ENCODE measurements at places on chromosomes 1 and 21.
A peak's percentile ranks its signal among the peaks of the same experiment; 100 is the strongest.

DNA sequence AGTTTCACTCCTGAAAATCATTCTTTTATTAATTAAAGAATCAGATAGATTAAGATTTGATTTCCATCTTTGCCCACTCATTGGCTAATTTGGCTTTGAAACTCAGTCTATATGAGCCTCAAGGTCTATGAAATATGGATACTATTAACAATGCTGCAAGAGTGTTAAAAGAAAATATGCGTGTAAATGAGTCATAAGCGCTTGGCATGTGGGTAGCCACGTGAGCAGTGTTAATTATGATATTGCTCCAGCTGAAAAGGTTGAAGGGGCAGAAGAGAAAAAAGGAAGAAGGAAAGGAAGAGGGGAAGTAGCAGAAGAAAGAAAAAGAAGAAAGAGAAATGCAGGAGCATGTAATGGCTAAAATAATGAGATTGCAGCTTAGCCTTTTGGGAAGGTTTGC is 151.4 kb downstream of the CHRM3 start:
- no peak for DNase-seq

DNA sequence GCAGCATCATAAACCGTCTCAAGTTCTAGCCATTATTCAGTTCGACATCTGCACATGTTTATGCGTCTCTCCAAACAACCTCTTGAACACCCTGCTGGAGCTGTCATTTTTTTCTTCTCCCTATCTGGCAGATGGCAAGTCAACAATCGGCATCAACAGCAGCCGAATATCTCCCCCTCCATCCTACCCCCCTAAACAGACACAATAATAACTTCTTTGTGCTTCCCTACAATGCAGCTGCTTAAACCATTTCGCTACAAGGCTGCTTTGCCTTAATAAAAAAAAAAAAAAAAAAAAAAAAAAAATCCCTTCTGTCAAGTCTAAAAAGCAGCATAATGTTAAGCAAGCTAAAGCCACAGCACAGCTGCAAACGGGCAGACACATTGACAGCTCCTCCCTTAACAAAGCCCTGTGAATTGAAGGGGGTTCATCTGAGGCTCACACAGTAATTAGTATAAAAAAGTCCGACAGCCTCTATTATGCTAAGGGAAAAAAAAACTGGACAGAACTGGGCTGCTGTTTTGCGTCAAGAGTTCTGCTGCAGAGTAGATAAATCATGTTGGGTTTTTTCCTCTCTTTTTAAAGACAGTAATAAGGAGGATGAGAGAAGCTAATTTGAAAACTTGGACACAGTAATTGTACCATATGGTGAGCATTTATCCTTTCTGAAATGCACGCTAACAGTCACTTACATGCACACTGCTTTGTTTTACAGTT is 136.4 kb downstream of the AKT3 start:
- DNase-seq, result no peak

DNA sequence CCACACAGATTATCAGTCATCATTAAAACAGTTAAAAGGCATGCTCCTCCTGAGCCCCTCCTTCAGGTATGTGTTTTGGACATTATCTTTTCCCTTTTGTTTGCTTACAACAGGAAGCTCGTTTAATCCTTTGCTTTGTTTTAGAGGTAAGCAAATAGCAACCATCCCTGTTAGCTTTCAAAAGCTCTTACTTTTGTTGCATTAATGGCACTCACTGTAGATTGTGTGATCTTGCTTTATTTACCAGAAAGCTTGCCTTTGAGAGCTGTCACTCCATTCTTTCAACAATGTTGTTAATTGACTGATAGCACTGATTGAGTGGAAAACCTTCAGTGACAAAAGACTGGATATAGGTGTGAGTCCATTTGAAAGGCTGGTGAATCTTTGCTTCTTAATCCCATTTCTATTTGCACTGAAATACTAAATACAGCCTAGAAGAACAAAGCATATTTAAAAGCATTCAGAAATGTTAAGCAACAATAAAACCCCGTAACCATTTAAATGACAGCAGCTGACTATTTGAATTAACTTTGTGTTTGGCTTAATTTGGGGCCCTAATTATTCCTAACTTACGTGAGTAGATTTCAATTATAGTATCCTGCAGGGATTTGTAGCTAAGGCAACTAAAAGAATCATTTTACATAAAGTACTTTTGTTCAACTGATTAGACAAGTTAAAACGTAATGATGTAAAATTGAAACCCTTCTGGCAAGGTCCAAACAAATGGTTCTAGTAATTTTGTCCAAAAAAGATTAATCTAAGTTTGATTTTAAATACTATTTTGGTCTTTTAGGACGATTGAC is 48.3 kb downstream of the ADGRL2 start:
- no peak for DNase-seq

DNA sequence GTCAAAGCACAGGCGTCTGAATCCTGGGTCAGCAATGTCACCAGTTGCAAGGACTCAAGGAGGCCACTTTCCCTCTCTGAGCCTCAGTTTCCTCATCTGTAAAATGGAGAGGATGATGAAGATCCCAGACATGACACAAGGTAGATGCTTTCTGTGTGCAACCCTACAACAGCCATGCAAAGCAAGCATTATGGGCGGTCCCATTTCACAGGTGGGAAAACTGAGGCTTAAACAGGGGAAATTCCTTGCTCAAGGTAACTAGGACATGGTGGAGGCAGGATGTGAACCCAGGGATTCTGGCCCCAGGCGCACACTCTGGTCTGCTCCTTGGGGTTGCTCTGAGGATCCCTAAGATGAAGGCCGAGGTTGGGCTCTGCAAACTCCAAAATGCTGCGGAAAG is 311.0 kb downstream of the PTPRU start:
- no peak for DNase-seq

DNA sequence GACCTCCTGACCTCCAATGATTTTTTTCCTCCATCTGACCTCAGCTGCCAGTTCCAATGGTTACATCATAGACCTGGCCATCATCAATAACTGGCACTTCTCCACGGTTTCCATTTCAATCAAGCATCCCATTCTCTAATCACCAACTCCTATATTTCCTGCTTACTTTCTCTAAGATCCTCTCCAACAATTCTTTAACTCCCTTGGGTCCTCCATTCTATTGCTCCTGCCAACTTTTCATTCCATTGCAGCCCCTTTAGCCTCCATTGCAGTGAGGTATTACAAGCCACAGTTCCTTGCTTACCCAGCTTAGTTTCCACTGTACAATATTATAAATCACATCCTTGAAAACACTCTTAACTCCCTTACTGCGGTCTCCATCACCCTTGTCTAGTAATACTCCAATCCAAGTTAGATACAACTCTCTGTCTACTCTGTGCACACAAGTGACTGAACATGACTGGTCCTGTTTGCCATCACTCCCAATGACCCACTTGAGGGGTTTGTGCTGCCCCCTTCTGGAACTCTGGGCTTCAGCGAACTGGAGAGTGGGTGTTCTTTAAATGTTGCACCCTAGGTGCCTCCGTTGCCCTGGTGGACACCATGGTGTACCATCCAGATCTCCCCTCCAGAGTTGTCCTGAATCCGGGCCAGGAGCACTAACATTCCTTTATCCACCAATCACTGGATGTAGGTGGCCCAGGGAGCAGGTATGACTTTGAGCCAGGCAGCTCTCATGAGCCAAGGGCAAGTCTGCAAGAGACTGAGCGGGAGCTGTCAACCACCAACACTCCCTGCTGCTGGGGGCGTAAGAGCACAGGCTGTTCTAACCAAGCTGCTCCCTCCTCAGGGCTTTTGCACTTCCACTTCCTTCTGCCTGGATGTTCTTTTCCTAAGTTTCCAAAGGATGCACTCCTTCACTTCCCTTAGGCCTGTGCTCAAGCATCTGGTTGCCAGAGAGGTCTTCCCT is 3.7 kb upstream of the FNDC7 start:
- DNase-seq, result peak; percentile 22

- no peak for DNase-seq
Observed at GRCh38 chr1:244207042-244207934, 156.2 kb downstream of the ZBTB18 start.

DNA sequence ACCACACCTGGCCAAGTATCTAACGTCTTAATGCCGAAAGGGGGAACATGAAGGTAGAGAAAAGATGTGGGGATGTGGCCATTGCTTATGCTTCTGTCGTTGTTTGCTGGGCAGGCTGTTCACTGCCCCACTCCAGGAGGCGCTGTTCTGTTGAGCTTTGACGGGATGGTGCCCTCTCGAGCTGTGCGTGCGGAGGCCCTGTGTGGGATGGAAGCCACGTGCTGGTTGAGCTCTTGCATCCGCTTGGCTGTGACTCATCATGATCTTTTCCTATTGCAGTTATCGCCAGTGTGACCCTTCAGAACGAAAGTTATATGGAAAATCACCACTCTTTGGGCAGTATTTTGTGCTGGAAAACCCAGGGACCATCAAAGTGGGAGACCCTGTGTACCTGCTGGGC is 26.3 kb downstream of the MTARC1 start:
- DNase-seq, result no peak

- DNase-seq, result no peak
Observed at GRCh38 chr1:117608115-117608615, 2.3 kb downstream of the TENT5C start.

GRCh38 chr1:248686815-248687214 is 15.8 kb downstream of the OR14I1 start:
- peak; percentile 54 for DNase-seq

GRCh38 chr1:245043611-245043940 is 111.2 kb upstream of the KIF26B start:
- DNase-seq, result no peak

DNA sequence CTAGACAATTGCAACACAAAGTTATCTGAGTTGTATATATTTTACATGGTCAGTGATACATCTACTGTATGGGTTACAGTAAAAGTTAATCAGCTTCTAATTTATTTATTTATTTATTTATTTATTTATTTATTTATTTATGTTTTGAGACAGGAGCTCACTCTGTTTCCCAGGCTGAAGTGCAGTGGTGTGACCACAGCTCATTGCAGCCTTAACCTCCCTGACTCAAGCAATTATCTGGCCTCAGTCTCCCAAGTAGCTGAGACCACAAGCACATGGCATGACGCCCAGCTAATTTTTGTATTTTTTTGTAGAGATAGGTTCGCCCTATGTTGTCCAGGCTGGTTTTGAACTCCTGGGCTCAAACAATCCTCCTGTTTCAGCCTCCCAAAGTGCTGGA is 241.6 kb downstream of the PTPRC start:
- no peak for DNase-seq

GRCh38 chr21:46048926-46049889 is 48.7 kb upstream of the COL6A2 start:
- DNase-seq, result no peak

- DNase-seq, result no peak
Observed at GRCh38 chr1:172723251-172723650, 64.3 kb downstream of the FASLG start.

- DNase-seq, result no peak
Observed at GRCh38 chr1:164165466-164165865, 393.5 kb upstream of the PBX1 start.

- no peak for DNase-seq
Observed at GRCh38 chr1:12760256-12760795, 13.2 kb upstream of the PRAMEF12 start.

GRCh38 chr1:39395357-39395831 is 96.0 kb upstream of the BMP8A start:
- no peak for DNase-seq

- DNase-seq, result no peak
Observed at GRCh38 chr1:70071601-70072000, 133.8 kb downstream of the LRRC40 start.

- DNase-seq, result no peak
Observed at GRCh38 chr1:246447501-246447900, 59.6 kb downstream of the SMYD3 start.

GRCh38 chr1:115469703-115470476 is 131.8 kb upstream of the NGF start:
- DNase-seq, result peak; percentile 59

DNA sequence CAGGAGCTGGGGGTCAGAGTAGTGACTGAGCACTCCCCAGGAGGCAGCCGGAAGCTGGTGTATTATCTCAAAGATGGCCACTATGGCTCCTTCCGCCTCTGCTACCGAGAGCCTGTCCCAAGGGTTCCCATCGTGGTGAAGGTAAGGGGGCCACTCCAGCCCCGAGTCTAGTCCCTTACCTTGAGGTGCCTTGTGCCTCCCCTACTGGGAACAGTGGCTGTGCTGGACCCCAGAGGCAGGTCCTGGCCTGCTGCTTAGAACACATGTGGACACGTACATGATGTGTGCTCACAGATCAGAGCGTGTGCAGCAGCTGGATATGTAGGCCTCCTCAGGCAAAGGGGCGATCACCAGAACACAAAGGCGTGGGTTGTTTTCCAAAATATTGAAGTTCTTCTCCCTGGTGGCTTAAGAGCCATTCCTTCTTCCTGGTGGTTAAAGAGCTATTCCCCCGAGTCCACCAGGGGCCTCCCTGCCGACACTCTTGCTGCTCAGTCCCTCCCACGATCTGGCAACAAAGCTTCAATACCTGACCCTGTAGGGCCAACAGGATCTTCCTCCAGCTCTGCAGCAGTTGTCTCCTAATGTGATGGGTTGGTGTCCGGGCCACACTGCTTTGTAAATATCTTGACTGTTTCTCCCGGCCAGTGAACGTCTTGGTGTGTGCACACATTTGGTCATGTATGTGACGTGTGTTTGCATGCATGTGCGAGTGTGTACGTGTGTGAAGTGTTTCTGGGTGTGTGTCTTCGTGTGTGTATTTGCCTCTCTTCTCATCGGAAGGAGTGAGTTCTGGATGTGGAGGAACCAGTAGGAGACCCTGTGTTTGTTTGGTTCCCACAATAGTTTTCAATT is 68.4 kb upstream of the TINAGL1 start:
- DNase-seq, result no peak

DNA sequence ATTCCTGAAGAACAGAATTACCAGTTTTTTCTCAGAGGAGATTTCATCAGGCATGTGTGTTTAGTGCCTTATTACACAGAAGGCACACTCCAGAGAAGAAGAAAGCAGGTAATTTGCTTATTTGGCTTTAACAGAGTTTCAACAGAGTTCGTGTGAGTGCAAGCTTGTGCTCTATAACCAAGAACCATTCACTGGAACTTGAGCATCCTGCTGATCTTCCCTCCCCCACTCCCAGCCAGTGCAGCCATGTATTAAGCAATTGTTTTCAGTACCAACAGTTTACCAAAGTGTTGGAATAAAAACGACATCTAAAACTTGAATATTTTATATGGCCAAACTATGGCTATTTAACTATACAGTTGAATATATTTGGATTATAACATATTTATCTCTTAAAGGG is 4.3 kb downstream of the MGST3 start:
- DNase-seq, result no peak

GRCh38 chr1:236149003-236149595 is 6.8 kb downstream of the GPR137B start:
- DNase-seq, result no peak

GRCh38 chr1:234978397-234979295 is 150.0 kb downstream of the TOMM20 start:
- peak; percentile 57 for DNase-seq

GRCh38 chr1:43835082-43836021 is 98.2 kb upstream of the ARTN start:
- peak; percentile 28 for DNase-seq

Data from GM13977 (cell line).